T-helper 2 cell (primary cell): ENCODE measurements at places on chromosomes 4 and X.

GRCh38 chr4:74308215-74308614 is at the start of gene EPGN:
Gene EPGN, plus strand, starts transcription at chr4:74308470. Its CDS starts 64 bp downstream, at chr4:74308534.
- DNase-seq: no peak

GRCh38 chrX:150477371-150477770 is 91.0 kb upstream of the MTM1 start:
- no peak for DNase-seq

GRCh38 chrX:97308171-97308570 is 424.5 kb downstream of the RPA4 start:
- no peak for DNase-seq

- DNase-seq: no peak
These were observed 293.2 kb downstream of the FBXO8 start for GRCh38 chr4:173990126-173990868.
